ENCODE measurements at places on chromosomes 7 and 10. TPM values are rescaled to one million over a fixed set of nuclear protein-coding genes. Genes with fewer than 3 reads are reported as not detected.

INHBA gene
- total RNA-seq: not detected

SPDYE1 gene
- not detected for total RNA-seq

HTR7 gene
- total RNA-seq: not detected

TMEM225B gene
- 2.4 TPM for total RNA-seq

CRYGN gene
- total RNA-seq: not detected

FXYD4 gene
- total RNA-seq: 0.30 TPM

MCM10 gene
- 61.7 TPM for total RNA-seq

PRF1 gene
- 78.3 TPM for total RNA-seq

SFTPA1 gene
- total RNA-seq: not detected

TRIM56 gene
- total RNA-seq: 60.0 TPM

NEUROG3 gene
- total RNA-seq: not detected

EGR2 gene
- 6.5 TPM for total RNA-seq

ARMC3 gene
- not detected for total RNA-seq

LRRC61 gene
- 20.9 TPM for total RNA-seq

VWDE gene
- 4.2 TPM for total RNA-seq

MORN4 gene
- 1.3 TPM for total RNA-seq

HOXA10 gene
- total RNA-seq: not detected

SEMA4G gene
- 1.0 TPM for total RNA-seq

DNAJC12 gene
- total RNA-seq: 3.7 TPM

LRRC18 gene
- not detected for total RNA-seq

RAMP3 gene
- total RNA-seq: not detected

CPXM2 gene
- not detected for total RNA-seq

PTF1A gene
- total RNA-seq: not detected

LAMB4 gene
- total RNA-seq: not detected

ASL gene
- 33.1 TPM for total RNA-seq

SORCS1 gene
- total RNA-seq: not detected

CPA4 gene
- not detected for total RNA-seq

All from T-helper 2 cell treated with Interferon-gamma antibody and Interleukin-4, amounts not matched to agents 100 ng/mL and 5 ng/mL, for 36 hours (primary cell).